ENCODE measurements at places on chromosomes 12 and 14.

DNA sequence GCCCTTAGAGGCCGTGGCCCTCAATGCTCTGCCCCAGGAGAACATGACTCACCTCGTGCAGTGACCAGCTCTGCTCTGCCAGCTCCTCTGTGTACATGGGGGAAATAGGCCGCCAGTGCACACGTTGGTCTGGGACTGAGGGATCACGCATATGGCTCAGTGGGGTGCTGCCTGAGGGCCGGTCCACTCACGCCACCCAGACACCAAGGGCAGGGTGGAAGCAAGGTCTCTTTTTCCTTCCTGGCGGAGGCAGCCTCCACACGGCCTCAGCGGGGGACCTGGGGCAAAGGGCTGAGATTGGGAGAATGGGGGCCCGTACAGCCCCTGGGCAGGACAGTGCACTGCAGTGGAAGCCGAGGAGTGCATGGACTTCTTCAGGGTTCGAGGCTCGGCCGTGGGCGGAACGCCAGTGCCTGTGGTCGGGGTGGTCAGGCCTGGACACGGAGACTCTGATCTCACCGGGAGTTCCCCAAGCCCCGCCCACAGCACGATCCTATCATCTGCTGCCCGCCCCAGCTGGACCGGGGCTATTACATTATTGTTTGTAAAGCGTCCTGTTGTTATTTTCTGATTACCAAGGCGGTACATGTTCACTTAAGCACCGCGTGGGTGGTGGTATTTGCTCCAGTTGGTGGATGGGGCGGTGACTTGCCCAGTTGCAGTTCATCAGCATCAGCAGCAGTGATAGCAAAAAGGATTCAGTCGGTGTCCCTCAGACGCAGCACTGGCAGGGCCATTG, 38.8 kb upstream of the TDRD9 start:
- no peak for DNase-seq

GRCh38 chr12:76197283-76197682, 112.8 kb upstream of the NAP1L1 start:
- DNase-seq, result no peak

DNA sequence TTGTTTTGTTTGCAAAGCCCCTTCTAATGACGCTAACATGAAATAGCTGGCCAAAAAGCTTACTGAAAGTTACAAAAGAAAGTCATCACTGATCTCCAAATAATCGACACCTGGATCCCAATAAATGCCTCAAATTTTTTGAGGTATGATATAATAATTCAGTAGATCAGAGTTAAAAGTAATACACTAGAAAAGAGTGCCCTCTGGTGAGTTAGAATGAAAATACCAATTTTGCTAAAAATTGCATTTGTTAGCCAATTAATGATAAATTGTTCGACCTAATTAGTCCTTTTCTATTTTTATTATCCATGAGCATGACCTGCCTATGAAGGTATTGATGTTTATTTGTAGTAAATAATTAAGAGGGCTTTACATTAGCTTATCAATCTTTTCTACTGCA, 78.6 kb downstream of the CEP128 start:
- no peak for DNase-seq

DNA sequence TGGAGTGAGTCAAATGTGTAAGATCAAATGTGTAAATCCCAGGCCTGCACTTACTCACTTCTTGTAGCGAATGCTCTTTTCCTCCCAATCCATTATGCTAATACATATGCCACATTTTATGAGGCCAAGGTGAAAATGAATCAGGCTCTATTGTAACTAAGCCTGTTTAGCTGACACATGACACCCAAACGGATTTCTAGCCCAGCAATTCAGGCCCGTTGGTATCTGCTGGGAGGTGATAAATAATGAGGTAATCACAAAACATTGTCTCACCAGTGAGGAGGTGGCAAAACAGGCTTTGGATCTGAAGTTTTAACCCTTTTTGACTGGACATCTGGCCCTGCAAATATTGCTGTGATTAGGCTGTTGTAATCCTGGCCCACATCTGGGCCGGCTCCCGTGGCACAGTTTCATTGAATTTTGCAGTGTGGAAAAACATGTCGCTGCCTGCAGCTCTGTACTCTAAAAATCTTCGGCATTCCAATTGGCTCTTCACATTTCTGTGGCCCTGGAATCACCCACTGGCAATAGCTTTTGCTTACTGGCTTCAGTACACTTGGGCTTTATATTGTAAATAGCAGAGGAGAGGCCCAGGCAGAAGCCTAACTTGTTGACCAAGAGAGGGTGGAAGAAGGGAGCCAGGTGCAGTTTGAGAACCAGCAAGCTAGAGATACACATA, 106.1 kb downstream of the PAX9 start:
- no peak for DNase-seq

DNA sequence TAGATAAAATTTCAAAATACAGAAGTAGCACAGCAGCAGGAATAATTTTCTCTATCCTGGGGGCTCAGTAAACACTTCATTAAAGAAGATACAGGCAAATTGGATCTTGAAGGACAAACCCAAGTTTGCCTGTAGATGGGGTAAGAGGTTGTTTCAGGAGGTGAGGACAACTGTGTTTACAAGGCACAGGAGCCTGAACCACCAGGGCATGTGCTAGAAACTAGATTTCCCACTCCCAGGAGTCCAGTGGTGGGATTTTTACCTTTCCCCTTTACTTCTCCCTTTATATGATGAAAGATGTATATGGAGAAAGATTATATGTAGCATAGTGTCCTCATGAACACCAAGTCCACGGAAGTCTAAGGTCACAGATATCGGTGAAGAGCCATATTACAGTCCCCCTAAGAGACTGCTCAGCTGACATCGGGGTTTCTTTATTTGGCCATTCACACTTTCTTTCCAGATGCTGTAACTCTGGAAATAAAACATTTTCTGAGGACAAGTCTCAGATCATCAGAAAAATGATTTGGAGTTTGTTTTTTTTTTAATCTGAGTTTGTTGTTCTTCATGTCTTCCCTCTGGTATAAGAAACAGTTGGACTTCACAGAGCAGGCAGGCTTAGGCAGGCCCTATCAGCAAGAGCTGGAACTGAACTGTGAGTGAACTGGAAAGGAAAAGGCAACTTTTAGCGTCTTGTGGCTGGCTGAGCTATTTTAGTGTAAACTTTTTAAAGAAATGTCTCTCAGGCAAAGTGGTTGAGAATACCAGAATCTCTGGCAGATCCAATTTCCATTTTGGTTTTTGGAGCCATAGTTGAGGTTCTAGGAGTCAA, 8.0 kb upstream of the EVL start:
- DNase-seq, result no peak

DNA sequence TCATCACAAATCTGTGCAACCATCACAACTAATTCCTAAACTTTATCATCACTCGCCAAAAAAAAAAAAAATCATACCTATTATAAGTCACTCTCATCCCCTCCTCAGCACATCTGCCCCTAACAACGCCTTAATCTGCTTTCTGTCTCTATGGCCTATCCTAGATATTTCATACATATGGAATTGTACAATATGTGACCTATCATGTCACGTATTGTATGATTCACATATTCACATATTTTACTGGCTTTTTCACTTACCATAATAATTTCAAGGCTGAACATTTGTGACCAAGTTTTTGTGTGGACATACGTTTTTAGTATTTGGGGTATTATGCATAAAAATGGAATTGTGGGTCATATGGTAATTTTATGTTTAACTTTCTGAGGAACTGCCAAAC, 400.7 kb downstream of the DAD1 start:
- no peak for DNase-seq

GRCh38 chr12:57535764-57536596, 11.0 kb downstream of the DCTN2 start:
- no peak for DNase-seq

- DNase-seq, result no peak
Observed at GRCh38 chr12:6418796-6419195, 26.0 kb upstream of the CD27 start.

DNA sequence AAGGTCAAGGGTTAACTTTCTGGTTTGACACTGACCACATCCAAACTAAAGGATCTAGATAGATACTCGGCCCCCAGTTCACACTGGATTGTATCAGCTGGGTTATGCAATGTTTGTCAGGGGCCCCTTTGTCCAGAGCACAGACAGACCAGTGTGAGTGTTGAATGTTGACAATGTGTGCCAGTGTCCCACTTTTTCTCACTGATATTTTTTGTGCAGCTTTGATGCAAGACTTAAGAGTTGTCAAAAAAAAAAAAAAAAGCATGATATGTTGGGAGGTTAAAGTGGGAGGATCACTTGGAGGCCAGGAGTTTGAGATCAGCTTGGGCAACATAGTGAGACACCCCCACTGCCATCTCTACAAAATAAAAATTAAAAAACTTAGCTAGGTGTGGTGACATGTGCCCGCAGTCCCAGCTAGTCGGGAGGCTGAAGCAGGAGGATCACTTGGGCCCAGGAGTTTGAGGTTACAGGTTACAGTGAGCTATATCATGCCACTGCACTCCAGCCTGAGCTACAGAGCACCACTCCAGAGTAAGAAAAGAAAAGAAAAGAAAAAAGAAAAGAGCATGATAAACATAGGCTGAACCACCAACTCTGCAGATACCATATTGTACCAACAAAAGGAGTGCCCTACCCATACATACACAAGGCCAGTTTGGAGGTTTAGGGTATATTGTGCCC, 97.5 kb downstream of the LGR5 start:
- no peak for DNase-seq

All from activated CD4-positive, alpha-beta T cell treated with anti-CD3 and anti-CD28 coated beads, Interleukin-2, amount 50 U/mL, for 24 hours (primary cell).